Epithelial cell of proximal tubule (primary cell): ENCODE measurements at places on chromosomes 6 and 20. TPM values are rescaled to one million over a fixed set of nuclear protein-coding genes. Genes with fewer than 3 reads are reported as not detected.

The RNF5 gene
- total RNA-seq = 66.6 and 79.9 TPM in 2 replicates

The WFDC9 gene
- total RNA-seq = not detected in 2 replicates

The GRIK2 gene
- total RNA-seq = 0.86 TPM in 1 of 2 replicates, not detected in the other

DNA sequence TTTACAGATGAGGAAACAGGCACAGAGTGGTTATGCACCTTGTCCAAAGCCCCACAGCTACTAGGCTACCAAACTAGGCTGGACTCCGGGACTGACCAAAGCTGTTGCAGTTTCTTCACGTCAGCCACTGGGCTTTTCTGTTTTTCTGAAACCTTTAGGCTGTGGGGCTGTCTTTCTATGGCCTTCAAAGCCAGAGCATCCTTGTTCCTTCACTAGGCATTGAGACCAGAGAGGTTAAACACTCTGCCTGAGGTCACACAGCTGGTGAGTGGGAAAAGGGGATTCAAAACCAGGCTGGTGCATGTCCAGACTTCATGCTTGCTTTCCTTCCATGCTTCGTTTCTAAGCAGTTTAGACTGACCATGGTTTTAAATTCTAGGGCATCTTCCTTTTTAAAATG is 97.5 kb upstream of the KCNG1 start:
- no peak for DNase-seq

DNA sequence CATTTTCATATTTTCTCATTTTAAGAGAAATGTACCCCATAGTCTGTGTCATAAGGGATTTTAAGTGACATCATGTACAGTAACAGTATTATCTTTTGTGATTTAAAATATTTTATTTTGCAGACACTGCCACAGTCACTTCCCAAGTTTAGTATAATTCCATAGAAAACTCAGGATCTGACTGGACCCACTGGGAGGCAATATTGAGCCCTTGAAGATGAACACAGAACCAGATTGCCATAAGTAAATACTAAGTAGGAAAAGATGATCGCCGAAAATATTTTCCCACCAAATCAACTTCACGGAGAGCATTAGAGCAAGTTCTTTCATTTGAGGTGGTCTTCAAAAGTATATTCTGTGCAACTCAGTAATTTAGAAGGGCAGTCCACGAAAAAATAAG is 17.6 kb upstream of the PKHD1 start:
- no peak for DNase-seq

DNA sequence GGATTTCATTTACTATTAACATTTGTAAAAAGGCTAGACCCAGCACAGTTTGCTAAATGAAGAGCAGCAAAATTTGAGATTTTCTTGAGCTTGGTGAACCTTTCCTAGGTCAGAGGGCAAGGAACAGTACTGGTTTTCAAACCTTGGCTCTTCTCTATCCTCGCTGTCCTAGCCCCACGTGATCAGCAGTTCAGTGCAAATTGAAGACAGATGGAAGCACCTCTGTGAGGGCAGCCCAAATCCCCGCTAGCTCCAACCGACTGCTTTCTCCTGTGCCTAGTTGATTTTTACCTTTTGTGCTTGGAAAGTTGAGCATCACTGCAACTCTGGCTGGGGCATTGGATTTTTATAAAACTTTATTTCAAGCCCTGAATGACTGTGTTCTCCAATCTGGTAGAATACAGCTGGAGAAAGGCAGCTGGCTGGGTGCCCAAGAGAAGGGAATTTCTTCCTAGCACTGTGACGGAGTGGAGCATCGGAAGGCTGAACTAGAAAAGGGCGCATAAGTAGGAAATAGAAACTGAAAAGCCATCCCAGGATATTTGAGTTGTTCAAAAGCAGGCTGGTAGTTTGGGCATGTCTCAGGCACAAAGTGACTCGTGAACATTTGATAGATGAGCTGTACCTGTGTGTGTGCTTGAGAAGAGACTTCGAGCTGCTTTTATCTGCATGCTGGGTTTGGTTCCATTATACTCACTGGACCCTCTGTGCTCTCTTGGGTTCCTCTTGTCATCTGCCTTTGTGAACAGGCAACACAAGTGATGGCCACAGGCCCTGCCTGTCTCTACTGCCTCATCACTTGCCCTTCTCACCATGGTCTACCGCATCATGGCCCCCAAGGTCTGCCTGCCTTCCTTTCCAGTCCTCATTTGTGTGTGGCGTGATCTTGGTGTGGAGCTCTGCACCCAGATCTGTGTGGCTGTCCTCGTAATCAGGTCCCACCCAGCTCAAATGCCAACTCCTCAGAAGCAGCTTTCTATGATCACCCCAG is 2.3 kb downstream of the RNF114 start:
- no peak for DNase-seq

DNA sequence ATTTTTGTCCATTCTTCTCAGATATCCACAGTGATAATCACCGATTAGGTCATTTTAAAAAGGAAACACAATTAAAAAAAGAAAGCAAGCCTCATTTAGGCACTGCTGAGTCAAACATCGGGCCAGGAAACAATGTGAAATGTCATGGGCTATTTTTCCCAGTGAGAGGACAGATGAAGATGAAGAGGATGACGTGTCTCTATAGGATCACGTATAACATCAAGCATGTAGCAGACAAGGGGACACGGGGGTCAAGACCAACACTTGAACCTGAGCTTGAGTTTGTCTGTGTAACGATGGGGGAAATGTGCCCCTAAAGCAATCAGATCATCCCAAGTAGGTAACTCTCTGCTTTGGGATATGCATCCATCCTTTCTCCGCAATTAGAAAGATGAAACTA is 553.2 kb downstream of the CD83 start:
- no peak for DNase-seq

DNA sequence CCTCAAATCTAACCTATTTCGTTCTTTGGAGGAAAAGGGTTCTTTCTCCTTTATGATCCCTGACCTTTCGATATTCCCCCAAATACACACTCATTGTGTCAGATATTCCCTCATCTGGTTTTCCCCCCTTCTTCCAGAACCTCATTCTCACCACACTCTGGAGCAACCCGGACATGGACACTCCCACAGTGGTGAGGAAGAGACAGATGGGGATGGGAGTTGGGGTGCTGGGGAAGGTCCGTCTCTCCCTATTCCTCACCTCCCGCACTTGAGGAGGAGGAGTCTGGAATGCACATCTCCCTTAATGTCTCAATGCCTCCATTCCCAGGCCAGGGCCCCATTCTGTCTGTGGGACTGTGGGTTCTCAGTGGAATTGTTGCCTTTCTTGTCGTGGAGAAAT is 1.3 kb downstream of the SLC39A7 start:
- no peak for DNase-seq

- no peak for DNase-seq
Observed at GRCh38 chr6:63268574-63268973, 51.2 kb downstream of the LGSN start.

DNA sequence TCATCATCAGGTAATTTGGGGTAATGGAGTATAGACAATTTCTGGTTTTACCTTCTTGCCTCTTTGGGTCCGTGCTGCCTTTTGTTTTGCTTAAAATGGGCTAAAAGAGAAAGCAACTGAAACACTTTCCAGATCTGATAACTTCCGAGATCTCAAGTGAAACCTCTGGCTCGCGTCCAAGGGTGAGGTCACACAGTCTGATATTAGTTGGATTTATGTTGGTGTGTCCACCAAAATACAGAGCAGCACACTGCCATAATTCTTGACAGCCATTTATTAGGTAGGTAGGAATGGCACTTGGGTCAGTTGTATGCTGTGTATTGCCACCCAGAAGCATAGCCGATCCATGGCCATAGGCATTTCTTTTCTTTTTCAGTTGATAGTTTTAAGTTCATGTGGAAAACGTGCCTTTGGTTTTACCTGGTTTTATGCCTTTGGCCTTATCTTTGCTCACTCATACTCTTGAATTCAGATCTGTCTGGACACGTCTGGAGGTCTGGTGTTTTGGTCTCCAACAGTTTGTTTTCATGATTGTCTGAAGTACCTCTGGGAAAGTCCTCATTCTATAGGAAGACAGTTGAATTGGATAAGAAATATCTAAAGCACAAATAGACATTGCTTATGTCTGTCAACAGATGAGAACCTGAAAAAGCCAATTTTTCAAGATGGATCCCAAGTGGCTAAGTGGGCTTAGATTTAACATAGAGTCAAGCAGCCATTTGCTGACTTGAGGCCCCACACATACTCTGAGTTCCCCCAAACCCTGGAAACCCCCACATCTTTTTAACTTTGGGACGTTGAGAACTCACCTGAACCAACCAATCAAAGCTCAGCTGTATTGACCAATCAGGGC is 320.8 kb downstream of the SOX4 start:
- no peak for DNase-seq

DNA sequence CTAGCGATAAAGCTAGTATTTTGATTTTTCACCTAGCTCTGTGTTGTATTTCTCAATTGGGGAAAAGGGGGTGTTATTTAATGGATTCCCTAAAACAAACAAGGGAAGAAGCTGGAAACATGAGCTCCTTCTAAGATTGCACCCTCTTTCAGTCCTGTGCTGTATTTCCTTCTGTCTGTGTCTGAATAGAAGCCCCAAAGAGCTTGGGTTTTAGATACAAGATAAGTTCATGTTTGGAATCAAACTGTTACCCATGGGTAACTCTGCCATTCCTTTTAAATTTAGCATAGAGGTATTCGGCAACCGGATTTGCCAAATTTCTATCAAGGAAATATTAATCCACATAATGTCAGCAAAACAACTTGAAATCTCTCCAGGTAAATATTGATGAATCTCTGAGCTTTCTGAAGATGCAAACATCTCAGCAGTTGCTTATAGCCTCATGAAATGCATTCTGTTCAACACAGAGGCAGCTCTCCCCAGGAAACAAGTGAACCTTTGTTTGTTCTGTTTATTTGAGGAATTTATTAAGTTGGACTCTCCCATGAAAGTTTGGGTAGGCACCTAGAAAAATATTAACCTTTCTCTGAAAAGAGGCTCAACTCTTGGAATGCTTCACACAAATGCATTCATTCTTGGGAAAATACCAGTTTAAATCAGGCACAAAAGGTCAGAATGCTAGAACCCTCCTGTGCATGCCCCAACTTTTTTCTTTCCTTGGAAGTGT is 9.9 kb upstream of the SCGN start:
- peak; percentile 10 for DNase-seq

DNA sequence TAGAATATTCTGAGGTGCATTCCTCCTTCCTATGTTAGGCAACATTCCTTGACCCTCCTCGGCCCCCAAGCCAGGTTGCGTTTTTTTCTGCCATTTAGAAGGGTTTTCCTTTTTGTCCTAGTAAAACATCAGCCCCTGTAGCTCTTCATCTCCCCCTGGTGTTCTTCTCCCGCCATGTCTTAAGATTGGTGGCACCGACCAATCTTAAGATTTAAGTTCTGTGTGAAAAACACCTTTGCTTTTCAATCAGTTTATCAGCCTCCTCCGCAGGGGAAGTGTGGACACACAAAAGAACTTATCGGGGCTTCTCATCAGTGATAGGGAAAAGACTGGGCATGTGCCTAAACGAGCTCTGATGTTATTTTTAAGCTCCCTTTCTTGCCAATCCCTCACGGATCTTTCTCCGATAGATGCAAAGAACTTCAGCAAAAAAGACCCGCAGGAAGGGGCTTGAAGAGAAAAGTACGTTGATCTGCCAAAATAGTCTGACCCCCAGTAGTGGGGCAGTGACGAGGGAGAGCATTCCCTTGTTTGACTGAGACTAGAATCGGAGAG is 719 bp upstream of the EDN1 start:
- peak; percentile 32 for DNase-seq

- DNase-seq = no peak
Observed at GRCh38 chr6:133730881-133731280, 158.0 kb upstream of the TCF21 start.

DNA sequence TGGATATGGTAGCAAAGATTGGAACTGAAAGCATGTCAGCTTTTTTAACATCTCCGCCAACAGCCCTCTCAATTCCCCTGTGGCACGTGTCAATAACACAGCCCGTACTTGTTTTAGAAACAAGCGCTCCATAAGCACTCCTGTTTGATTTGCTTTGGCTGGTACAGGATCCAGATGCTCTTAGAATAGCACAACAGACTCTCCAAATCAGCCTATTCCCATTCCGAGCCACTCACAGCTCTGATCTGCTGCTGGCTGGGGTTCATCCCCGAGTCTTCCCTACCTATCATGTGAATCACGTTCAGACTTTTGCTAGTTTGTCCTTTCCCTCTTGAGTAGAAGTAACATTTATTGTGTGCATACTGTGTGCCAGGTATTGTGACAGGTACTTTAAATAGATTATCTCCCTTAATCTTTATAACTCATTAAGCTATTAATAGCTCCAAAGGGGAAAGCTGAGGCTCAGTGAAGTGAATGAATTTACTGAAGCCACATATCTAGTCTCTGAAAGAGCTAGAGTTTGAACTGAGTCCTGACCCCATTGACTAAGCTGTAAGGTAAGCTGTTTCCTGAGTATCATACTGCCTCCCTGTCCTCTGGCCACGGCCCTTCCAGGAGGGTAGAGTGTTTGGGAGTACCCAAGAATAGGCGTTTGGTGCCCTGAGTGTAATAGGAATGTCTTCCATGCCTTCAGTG is 46.7 kb downstream of the RALY start:
- DNase-seq = no peak

DNA sequence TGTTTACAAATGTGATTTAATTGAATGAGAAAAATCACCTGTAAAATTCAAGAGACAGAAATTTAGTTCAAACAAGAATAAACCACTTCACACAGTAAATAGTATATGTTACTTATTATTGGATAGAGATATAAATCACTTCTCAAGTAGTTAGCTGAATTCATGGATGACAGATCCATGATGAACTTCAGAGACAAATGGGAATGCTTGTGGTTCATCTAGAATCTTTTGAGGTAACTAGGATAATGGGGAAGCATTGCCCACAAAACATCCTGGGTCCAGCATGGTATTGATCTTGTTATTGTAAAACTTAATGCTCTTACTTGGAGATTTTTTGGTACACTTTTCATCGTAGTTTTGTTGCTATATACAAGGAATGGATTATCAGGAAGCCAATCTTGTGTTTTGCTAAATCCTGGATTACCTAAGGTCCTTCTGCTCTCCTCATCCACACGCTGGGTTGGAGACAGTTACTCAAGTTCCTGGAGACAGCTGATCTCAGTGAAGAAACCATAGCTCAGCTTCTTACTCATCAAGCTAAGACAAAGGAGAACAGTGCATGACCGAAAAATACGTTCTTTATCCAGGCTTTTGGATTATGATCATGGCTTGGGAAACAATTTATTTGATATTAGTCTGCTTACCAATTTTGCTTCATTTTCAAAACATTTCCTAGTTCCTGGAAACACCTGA is 142.5 kb upstream of the PREP start:
- no peak for DNase-seq

GRCh38 chr20:43530321-43531090 is 23.0 kb downstream of the L3MBTL1 start:
- no peak for DNase-seq

GRCh38 chr20:1204576-1204975 is 1.3 kb downstream of the C20orf202 start:
- no peak for DNase-seq
